ENCODE measurements at places on chromosomes 1 and 21.

DNA sequence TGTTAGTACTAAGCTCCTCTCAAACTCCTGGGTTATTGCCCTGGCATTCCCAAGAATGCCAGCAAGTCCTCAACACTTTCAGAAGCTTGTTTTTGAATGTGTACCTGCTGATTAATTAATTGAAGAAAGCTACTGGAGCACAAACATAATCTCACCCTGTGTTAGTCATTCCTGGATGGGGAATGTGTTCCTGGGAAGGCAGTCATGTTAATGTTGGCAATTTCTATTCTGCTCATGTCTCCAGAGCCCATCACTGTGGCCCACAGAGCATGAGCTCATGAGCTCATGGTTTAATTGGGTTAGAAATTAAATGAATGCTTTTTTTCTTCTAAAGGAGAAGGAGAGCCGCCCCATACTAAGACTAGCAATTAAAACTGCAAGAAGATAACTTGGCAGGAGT lies 31.9 kb upstream of the KCNA3 start:
- no peak for DNase-seq

GRCh38 chr1:187942986-187943385 lies 1114.2 kb downstream of the PLA2G4A start:
- no peak for DNase-seq

GRCh38 chr1:41806472-41807155 lies 112.1 kb downstream of the HIVEP3 start:
- DNase-seq = no peak

- peak; percentile 67 for DNase-seq
Observed at GRCh38 chr21:17679002-17679600, 66.4 kb upstream of the BTG3 start.

DNA sequence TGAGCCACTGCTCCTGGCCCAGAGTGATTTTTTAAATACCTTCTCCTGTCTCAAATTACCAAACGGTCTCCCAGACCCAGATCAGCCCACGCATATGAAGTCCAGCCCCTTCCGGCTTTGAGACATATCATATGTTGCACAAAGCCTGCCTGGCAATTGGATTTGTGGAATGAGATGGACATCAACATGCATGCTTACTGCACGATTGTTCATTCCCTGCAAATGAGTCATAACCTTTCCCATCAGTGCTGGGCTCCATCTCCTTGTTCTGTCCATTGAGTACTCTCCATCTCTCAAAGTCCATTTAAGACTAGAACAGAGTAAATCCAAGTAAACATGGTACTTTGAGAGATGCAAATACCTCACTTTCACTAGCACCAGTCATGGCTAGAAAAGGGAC lies 612.2 kb upstream of the USP24 start:
- peak; percentile 91 for DNase-seq
